ENCODE measurements at places on chromosomes 7 and 10.

GRCh38 chr7:75889826-75890225 lies 11.0 kb downstream of the RHBDD2 start:
- no peak for DNase-seq

- no peak for DNase-seq
These were observed 31.0 kb upstream of the ETV1 start for GRCh38 chr7:14020339-14020900.

DNA sequence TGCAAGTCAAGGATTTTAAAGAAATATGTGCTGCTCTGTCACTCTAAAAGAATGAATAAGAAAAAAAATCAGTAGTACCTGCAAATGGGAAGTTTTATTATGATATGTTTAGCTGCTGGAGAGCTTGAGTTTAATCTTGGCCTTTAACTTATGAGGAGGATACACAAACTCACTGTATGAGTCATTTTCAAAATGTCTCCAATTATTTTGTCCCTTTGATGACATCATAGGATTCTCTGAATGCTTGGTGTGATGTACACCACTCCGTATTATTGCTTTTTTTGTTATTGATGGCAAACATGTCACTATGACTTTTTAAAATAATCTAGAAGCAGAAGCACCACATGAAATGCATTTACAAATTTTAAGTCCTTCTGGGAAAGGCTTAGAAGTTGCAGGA lies 125.8 kb downstream of the RALA start:
- no peak for DNase-seq

GRCh38 chr7:149126662-149127266 lies 640 bp upstream of the ZNF425 start:
- peak; percentile 59 for DNase-seq

- DNase-seq, result no peak
These were observed 7.7 kb downstream of the STYXL1 start for GRCh38 chr7:76040126-76040525.
